KG1 (cell line): ENCODE measurements at places on chromosomes 3 and 15.

DNA sequence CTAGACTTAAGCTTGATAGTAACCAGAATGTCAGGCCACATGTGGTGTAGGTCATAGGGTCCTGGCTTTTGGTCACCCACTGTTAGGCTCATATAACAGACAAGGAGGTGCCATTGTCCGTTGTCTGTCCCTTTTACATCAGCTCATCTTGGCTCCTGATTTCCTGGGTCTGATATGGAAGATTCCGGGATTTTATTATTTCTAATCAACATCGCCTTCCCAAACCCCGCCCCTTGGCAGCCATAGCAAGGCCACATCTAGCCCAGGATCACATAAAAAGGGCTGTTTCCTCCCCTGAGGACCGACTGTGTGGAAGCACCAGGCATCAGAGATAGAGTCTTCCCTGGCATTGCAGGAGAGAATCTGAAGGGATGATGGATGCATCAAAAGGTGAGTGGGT is at the start of gene TGM4:
Gene TGM4, plus strand, starts transcription at position 301 of the 400 bp plus-strand sequence. Its CDS starts 71 bp downstream, at position 372.
- no peak for DNase-seq

GRCh38 chr15:80531388-80531787 is 127.2 kb downstream of the ARNT2 start:
- DNase-seq: no peak

GRCh38 chr3:80535286-80535685 is 767.5 kb upstream of the ROBO1 start:
- DNase-seq: no peak

DNA sequence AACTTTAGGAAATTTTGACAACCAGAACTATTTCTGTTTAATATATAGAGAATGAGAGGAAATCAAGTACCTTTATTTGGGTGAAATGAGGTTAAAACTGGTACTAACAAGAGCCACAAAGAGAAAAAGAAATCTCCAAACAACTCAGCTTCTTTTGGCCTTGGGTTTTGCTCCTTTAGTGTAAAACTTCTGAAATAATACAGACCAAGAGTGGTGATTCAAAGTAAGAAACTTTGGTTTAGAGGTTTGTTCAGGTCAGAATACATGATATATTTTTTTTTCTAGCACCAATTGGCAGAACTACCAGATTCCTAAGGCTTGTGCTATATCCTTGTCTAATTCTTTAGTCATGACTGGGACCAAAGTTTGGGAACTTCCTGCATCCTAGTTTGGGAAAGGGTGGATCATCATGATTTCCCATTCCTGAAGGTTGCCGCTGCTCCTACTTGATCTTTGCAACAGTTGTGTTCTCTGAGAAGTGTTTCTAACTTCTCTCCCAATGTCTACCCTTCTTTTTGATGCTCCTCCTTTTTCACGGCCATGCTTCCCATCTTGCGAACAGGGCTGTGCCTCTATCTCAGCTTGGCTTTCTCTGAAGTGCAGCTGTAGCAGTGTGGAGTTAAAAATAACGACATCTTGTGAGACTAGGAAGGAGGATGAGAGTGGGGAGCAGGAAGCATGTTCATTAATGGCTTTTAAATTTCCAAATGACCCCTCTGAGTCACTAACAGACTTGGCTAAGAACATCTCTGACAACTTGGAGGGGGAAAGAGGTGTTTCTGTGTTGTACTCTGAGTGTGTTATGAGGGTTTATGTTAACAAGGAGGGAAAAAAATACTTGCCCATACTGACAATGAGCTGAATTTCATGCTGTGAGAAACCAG is 87.7 kb downstream of the KCNAB1 start:
- no peak for DNase-seq

DNA sequence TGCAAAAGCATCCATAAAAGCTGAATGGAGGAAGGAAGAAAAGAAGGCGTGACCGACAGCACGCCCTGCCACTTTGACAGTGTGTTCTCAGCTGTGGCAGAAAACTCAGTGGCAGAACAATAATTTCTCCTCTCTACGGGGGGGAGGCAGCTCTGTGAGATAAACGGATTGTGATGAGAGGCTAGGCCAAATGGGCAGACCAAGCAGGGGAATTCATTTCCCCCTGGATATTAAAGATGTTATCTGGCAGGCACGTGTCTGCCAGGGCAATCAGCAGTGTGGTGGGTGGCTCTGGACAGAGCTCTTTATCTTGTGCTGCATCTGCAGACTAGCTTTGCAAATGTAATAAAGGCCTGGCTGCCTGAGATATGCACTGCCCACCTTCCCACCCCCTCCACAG is 1.9 kb upstream of the RMDN3 start:
- no peak for DNase-seq

DNA sequence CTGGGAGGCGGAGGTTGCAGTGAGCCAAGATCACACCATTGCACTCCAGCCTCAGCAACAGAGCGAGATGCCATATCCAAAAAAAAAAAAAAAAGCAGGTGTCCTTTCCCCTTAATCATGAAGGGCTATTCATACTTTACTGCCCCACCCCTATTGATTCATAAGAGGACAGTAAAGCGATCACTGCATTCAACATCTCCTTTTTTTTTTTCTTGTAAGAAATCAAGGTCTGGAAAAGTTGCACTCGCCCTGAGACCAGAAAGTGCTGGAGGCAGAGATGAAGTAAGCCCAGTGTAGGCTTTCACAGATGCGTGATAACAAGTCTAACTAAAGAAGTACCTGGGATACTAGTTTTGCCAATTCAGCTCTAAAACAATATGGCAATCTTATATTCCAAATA is 24.2 kb downstream of the B3GNT5 start:
- DNase-seq: no peak

DNA sequence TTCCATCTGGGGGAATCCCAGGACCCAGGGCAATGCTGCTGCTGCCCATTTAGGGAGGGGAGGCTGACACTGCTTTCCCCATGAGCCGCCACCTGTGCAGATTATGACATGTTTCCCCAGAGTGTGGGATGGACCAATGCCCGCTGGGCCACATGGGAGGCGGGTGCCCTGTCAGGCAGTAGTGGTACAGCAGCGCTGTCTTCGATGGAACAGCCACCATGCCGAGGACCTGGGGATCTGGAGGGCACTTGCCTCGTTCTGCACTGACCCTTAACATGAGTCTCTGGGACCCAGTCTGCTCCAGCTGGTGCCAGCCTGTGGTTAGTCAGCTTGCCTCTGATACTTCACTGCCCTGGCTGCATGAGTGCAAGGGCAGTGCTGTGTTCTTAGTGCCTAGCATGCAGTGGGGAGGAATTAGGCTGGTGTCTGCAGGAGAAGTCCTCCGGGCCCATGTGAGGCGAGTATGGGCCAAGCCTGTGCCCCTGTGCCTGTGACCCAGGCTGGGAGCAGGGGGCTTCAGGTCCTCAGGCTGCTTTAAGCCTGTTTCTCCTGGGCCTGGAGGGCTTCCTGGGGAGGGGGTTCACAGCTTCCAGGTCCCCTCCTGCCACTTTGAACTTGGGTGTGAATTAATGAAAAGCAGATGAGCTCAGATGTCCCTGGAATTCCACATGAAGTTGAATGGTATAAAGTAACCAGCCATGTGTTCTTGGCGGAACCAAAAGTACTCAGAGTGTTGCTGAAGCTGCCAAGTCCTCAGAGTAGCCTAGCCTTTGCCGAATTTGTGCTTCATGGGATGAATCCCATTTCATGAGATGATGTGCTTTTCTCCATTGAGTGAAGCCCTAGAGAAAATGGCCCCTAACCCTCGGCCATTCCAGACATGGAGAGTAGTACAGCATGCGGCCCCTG is 22.9 kb downstream of the KLF13 start:
- DNase-seq: no peak

- no peak for DNase-seq
Observed at GRCh38 chr3:192080336-192080735, 619.4 kb downstream of the PYDC2 start.

DNA sequence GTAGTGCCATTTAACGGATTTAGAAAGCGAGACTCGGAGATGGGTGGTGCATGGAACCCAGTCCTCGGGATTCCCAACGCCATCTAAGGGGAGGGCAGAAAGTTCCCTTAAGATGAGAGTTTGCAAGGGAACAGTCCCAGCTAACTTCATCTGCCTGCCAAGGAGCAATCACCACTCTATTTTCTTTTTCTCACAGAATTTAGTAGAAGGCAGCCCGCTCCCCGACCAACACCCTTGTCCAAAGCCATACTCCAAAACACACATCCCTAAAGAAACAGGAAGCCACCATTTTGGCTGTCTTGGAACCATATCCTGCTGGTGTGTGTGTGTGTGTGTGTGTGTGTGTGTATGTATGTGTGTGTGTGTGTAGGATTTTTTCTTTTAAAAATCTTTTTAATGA is 7.1 kb upstream of the FGD5 start:
- no peak for DNase-seq

DNA sequence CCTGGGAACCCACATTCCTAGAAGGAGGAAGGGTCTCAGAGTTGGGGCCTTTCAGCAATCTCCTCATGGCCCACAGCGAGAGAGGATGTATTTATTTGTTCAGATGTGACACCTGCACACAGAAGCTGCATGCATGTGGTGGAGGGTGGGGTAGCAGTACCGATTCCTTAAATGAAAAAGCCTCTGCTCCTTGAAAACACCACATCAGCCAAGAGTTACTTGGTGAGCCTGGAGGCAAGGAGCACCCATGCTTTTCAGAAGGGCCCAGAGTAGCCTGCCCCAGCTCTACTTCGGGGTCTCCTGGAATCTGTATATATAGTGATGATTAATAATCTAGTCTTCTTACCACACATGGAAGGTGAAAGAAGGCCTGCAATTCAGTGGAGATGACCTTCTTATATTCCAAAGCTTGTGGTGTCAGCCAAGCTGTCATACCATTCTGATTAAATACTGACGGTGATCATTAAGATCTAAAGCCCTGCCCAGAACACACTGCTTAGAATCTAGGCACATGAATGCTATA is 33.5 kb downstream of the SEMA6D start:
- DNase-seq: no peak

DNA sequence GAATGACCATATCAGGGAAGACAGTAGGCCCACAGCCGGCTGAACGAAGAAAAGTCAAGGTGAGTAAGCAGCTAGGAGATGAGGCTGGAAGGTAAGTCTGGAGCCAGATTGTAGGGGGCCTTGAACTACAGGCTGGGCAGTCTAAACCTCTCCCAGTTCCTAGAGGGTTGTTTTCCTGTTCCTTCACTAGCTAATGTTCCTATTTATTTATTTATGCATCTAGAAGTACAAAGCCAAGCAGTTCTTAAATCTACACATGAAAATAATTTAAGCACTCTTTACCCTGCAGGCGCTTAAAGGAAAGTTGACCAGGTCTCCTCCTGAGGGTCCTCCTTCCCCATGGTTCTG is 3.7 kb downstream of the ACAA1 start:
- DNase-seq: no peak

- no peak for DNase-seq
Observed at GRCh38 chr3:57784089-57784735, 28.1 kb downstream of the SLMAP start.

DNA sequence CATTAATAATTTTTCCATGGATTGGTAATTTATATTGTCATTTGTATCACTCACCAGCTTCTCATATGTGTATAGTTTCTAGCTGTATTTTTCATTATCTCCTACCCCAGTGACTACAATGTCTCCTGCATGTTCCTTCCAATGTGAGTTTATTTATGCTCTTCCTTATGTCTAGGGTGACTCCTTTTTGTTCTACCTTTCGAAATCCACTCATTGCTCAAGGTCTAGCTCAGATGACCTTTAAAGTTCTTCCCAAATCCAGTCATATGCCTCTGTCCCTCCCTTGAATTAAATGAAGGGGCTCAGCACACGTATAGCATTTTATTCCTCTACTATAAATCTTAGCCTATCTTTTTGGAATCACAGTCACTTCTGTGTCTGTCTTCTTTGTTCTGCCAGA is 53.0 kb downstream of the TMEM45A start:
- no peak for DNase-seq

GRCh38 chr3:193314161-193314560 is 64.4 kb downstream of the ATP13A5 start:
- DNase-seq: no peak

- no peak for DNase-seq
Observed at GRCh38 chr3:69044608-69045007, 7.5 kb downstream of the TMF1 start.

DNA sequence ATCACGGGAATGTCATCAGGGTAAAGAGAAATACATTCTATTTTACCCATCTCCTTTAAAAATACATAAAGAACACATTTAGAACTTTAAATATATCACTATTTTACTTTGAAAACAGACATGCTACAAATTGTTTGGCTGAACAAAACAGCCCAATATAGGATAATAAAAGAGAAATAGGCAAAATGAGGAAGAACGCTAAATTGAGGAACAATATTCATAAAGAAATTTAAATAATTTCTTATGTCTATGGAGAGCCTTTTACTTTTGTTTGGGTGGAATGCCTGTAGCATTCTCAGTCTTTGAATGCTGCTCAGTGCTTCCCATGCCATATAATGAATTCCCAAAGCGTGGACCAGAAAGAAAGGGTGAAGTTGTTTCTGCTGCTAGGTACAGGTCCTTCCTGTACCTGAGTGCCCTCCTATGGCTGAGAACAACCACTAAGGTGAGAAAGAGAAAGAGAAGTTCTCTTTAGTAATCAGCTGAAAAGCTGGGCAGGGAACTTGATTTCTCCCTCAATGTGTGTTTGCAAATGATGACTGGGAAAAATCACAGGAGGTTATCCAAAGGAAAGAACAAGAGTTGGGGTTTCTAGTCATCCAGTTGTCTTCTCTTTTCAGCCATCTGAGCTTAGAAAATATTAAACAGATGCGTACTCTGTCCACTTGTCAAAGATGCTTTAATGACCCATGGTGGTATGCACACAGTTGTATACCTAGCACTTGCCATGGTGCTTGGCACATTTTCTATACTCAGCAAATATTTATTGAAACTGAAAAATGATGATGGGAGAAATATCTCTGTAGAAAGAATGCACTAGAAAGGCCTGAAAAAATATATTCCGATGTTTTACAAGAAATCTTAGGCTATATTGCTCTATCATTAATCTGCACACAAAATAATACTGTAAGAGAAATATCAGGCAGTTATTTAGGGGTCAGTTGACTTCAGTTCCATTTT is 404.6 kb downstream of the TIGIT start:
- DNase-seq: no peak

- no peak for DNase-seq
Observed at GRCh38 chr3:23314981-23315762, 112.0 kb downstream of the UBE2E2 start.

DNA sequence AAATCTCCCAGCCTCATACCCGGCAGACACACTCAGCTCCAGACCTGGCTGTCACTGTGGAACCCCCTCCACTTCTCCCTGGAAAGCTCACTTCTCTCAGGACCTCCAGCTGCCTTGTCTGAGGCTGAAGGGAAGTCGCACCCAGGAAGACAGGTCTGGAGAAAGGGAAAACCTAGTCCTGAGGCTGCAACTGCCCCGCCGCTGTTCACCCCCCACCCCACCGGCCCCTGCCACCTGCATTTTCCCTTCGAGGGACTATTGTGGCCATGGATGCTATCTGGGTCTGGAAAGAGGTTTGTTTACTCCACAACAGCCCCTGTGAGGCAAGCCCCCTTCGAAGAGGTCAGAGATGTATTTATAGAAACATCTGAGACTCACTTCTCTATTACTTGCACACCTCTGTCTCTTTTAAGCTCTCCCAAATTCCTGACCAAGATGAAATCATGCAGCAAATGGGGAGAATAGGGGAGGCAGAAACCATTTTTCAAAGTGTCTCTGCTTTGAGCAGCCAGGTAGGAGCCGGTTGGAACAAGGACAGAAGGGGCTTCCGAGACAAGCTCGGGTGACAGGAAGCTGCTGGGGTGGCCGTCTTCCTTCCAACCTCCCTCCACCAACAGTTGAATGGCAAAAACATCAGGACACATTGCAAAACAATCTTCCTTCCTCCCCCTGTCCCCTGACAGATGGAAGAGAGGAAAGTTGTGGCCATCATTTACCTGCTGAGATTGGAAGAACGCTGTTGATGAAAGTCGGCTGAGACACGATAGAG is 518 bp downstream of the COLQ start:
- no peak for DNase-seq

- no peak for DNase-seq
Observed at GRCh38 chr15:58247855-58248842, 110.0 kb downstream of the AQP9 start.
